ENCODE measurements at places on chromosomes 6 and 20.

- no peak for DNase-seq
These were observed 208.7 kb downstream of the PRL start for GRCh38 chr6:22087960-22088706.

GRCh38 chr6:92114797-92115196 lies 1304.6 kb downstream of the EPHA7 start:
- no peak for DNase-seq

DNA sequence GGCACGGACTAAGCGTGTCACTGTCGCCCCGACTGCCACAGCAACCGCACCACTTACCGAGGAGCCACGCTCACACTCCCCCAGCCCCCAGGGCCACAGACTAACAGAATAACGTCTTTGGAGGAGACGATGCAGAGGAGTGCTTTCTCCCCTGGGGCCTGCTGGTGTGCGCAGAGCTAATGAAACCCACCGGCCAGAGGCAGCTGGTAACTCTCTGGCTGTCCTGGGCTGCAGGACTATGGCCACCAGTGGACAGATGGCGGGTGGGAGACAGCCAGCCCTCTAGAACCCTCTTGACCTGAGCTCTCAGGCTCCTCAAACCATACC lies 228.0 kb downstream of the DLL1 start:
- no peak for DNase-seq

GRCh38 chr6:11656491-11656890 lies 118.9 kb downstream of the TMEM170B start:
- DNase-seq = no peak

GRCh38 chr6:138432063-138432356 lies 28.0 kb downstream of the HEBP2 start:
- DNase-seq = no peak

DNA sequence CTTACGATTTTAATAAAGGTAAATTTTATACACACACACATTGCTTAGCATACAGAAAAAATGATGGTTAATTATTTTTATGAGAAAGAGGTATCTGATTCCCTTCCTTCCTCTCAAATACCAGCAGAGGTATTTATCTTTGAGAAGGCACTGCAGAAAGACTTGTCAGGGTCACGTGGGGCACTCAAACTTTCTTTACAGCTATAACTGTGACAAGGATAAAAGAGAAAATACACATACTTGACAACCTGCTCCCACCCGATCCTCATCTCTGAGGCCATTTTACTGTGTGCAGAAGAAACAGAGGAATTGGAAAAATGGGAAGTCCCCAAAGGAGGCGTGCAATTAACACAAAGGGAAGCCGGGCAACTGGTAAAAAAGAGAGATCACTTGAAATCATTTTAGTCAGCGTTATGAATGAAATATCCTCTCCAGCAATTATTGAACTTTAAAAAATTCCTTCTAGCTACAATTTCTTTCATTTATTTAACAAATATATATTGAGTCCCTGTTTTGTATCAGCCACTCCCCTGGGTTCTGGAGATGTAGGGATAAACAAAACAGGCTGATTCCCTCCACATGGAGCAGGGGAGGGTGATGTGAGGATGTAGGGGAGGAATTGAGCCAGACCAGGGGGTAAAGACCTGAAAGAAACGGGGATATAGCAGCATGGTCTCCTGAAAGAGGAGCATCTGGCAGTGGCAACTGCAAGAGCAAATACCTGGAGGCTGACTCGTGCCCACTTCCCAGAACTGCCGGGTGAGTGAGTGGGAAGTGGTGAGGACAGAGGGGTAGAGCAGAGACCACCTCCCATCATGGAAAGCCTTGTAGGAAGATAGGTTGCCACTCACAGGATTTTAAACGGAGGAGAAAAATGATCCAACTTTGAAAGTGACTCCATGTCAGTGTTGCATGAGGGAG lies 510.3 kb downstream of the KIF16B start:
- DNase-seq = no peak

GRCh38 chr6:656460-657252 lies at the start of gene HUS1B:
Gene HUS1B (minus strand): TSS chr6:657100. CDS start chr6:656944, 156 bp downstream.
- DNase-seq = no peak

- no peak for DNase-seq
These were observed 9.9 kb upstream of the SNX9 start for GRCh38 chr6:157813191-157813590.

- DNase-seq = no peak
These were observed 72.3 kb downstream of the TBX18 start for GRCh38 chr6:84691978-84692623.

DNA sequence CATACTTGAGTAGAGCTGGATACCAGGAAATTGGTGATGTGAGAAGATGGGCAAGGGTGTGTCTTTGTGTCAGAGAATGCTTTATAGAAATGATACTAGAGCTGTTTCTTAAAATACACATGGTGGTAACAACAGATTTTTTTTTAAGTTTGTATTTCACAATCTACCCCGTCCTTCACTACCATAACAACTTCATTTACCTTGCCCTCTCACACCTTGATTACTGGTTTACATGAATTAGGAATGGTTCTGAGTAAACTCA lies 45.4 kb downstream of the RARS2 start:
- no peak for DNase-seq

DNA sequence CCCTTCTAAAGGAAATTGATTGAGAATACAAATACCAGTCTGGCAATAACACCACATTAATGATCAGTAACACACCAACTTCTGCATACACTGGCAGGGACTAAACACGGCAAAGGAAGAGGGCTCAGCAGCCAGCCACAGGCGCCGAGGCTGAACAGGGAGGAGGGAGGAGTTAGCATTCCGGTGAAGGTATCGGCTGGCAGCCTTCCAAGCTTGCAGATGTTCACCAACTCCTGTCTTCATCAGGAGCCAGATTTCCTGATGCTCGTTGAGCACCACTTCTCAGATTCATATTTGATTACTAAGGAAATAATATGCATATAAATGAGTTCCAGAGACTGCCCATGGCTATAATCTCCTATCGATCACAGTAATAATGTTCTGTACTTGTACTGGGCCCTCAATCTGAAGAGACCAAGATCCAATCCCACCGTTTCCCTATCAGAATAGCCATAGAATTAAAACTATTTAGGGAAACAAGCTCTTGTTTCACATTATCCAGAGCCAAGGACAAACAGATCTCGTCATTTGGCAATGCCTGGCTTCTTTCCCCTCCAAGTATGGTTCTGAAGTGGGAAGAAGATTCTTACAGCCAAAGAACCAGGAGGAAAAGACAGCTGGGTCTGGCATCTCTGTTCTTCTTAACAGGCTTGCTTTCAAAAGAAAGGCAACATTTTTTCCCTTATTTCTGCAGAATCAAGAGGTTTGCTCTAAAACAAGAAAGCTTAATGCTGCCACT lies 42.2 kb downstream of the GFOD1 start:
- peak; percentile 40 for DNase-seq

- DNase-seq = no peak
These were observed 147.5 kb downstream of the BCAS1 start for GRCh38 chr20:53922901-53923314.

DNA sequence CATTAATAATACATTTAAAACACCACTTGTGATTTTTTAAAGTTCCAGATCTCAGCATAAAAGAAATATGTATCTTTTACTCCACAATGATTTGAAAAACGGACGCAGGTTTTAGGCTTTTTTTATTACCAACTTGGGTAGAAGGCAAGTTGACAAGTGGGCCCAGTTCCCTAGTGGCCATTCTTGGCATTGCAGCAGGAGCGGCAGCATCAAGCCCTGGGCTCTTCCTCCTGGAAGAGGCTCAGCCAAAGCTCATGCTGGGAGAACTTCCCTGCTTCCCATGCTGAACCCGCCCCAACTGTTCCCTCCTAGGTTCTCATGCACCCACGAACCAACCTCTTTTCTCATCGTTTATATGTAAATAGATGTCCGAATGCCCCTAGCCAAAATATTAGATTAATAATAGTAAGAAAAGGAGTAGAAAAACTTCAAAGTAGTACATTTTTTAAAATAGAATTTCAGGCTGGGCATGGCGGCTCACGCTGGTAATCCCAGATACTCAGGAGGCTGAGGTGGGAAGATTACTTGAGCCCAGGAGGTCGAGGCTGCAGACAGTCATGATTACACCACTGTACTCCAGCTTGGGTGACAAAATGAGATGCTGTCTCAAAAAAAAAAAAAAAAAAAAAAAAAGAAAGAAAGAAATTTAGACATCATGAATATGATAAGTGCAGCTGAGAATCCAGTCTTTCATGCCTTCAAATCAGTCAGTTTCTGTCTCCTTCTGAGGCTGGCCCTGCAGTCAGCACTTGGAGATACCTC lies 18.2 kb upstream of the MYB start:
- DNase-seq = peak; percentile 30

DNA sequence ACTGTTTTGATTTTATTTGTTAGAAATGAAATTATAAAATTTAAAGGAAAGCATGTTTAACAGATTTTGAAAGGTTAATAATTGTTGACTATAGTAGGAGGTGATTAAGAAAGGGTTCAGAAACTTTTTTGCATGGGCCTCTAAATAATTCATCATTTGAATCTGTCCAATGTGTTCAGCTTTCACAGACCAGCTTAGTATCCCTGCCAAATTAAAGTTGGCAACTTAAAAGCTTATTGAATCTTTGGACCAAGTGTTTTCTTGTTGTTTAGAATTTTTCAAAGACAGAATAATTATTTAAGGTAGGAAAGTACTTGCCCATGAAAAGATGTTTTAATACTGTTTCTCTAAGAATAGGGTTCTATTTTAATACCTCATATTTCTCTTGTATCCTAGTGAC lies 466.0 kb downstream of the GJA1 start:
- DNase-seq = no peak

DNA sequence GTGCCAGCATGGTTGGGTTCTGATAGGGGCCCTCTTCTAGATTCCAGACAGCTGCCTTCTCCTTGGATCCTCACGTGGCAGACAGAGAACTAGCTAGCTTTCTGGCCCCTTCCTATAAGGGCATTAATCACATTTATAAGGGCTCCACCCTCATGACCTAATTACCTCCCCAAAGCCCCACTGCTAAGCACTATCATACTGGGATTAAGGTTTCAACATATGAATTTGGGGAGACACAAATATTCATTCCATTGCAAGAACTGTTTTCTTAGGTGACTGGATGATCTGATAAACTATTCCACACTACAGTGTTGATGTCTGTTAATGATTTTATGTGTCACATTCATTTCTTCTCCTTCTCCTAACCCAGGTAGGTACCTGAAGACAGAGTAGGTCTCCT lies 135.8 kb upstream of the COL21A1 start:
- DNase-seq = no peak

- DNase-seq = no peak
These were observed 68.5 kb downstream of the EPB41L2 start for GRCh38 chr6:130994319-130995097.

DNA sequence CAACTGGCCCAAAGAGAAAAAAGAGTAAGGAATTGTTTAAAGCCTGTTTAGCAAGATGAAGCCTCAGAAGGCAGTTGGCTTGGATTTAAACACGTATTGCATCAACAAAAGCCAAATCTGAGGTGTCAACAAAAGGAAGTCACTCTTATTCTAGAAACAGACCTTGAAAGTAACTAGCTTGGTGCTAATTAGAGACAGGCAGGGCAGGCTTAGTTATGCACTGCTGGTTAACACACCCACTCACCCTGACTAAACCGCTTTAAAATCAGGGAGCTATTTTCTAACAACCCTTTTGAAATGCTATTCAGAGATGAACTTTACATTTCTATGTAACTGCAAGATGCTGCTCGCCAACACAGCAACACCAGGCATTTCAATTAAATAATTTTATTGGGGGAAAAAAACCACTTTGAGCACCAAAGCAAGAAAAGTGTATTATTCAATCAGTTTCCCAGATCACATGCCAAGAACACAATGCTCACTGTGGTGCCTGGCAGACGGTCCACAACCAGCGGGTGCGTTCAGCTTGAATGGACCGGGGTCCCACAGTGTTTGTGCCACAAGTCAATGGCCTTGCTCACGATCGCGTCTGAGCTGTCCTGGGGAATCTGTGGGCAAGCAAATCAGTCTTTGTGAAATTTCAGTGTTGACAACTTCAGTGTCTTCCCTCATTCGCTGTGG lies 23.6 kb downstream of the TBC1D7 start:
- DNase-seq = no peak

GRCh38 chr6:16684195-16684689 lies 77.0 kb downstream of the ATXN1 start:
- no peak for DNase-seq

DNA sequence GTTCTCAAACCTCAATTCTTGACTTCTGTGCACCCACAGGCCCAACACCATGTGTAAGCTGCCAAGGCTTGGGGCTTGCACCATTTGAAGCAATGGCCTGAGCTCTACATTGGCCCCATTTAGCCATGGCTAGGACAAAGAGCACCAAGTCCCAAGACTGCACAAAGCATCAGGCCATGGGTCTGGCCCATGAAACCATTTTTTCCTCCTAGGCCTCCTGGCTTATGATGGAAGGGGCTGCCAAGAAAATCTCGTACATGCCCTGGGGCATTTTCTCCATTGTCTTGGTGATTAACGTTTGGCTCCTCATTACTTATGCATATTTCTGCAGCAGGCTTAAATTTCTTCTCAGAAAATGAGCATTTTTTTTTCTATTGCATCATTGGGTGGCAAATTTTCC lies 1128.7 kb upstream of the ADGRB3 start:
- DNase-seq = no peak

GRCh38 chr6:75422024-75422639 lies 71.5 kb downstream of the FILIP1 start:
- DNase-seq = no peak

DNA sequence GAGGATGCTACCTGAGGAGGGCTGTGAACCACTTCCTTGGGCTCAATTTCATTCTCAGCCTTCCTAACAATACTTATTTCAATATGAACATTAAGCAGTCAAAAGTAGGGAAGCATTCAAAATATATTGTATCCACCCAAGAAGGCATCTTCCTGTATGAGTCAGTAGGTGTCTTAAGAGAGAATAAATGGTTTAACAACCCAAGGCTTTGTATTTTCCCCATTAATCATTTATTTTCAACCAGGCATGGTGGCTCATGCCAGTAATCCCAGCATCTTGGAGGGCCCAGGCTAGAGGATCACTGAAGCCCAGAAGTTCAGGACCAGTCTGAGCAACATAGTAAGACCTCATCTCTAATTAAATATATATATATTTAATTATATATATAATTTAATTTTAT lies 74.5 kb upstream of the MARCKS start:
- no peak for DNase-seq
